ENCODE measurements at places on chromosomes 7 and 10. TPM values are rescaled to one million over a fixed set of nuclear protein-coding genes. Genes with fewer than 3 reads are reported as not detected.

Gene POLL
- 17.5 TPM for total RNA-seq

Gene LRRN3
- not detected for total RNA-seq

Gene PNLIP
- 0.23 TPM for total RNA-seq

Gene AZGP1
- 1,357 TPM for total RNA-seq

Gene PALD1
- total RNA-seq, result 9.7 TPM

Gene NFE2L3
- total RNA-seq, result 49.0 TPM

Gene CLRN3
- not detected for total RNA-seq

Gene FZD1
- total RNA-seq, result 22.0 TPM

Data from lower leg skin (tissue), 4 donors.